ENCODE measurements at places on chromosomes 1 and 21.

- DNase-seq = no peak
Measured at GRCh38 chr1:54985556-54985955, 5.1 kb downstream of the TMEM61 start.

- peak; percentile 77 for DNase-seq
Measured at GRCh38 chr1:108639899-108640560, 20.9 kb downstream of the HENMT1 start.

DNA sequence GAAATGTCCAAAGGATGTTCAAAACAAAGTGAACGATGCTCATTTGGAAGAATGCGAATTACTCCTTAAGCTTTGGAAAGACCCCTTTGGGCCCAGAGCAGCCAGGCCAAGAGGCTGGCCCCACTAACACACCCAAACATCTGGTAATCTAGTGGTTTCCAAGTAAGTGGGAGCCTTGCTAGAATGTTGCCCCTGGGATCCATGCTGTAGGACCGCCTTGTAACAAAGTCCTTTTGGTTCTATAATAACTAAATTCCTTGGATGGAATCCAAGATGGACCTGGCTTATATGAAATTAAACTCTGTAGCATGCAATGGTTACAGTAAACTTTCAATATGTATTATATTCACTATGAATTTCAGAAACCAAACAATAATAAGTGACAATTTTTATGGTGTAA is 25.3 kb downstream of the GPR3 start:
- DNase-seq = no peak

GRCh38 chr1:106568201-106568974 is 488.1 kb upstream of the PRMT6 start:
- no peak for DNase-seq

DNA sequence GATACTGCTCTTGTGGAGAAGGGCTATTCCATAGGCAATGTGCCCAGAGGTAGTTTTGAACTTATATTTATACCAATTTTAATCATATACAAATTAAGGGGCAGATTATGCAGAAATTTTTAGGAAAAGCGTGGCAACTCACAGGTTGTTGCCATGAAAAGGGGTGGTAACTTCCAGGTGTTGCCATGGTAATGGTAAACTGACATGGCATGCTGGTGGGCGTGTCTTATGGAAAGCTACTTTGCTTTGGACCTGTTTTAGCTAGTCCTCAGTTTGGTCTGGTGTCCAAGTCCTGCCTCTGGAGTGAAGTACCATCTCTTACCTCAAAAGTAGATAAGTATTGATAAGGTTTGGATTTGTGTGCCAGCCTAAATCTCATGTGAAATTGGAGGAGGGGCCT is 7.9 kb upstream of the IL23R start:
- peak; percentile 53 for DNase-seq

DNA sequence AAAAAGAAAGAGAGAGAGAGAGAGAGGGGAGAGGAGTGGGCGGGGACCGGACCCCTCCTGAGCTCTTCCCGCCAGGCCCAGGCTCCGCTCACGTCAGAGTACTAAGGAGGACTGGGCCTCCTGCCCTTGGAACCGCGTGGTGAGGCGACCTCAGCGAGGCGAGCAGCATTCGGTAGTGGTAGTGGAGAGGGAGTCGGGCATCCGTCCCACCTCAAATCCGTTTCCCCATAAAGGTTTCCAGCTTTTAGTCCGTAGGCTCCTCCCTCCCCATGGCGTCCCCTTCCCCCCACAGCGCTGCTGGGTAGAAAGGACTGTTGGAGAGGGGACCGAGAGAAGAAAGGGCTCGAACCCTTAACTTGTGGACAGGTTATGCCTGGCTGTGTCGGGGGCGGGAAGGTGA is 124.4 kb upstream of the BARHL2 start:
- no peak for DNase-seq

- DNase-seq = no peak
Measured at GRCh38 chr21:41692185-41692565, 74.7 kb downstream of the RIPK4 start.

DNA sequence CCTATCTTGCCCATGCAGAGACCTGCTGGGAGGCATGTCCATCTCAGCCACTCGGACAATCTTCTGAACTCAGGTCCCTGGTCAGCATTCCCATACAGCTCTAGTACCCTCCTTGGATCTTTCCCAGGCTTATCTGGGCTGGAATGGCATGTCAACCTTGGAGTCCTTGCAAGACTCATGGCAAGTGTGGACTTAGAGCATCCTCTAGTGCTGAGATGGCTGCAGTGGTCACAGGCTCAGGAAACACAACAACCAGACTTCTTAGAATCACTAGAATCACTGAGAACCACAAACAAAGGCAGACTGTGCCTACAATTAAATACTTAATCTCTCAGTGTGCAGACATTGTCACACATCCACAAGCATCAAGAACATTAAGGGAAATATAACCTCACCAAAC is 73.1 kb upstream of the TSHB start:
- DNase-seq = no peak

GRCh38 chr1:167486090-167486824 is 32.1 kb downstream of the CD247 start:
- no peak for DNase-seq

GRCh38 chr1:36790191-36790590 is 244.1 kb downstream of the GRIK3 start:
- DNase-seq = no peak

- peak; percentile 89 for DNase-seq
Measured at GRCh38 chr1:224497714-224498573, 63.3 kb upstream of the WDR26 start.

GRCh38 chr1:1462318-1462966 is 9.1 kb upstream of the ATAD3B start:
- peak; percentile 63 for DNase-seq

DNA sequence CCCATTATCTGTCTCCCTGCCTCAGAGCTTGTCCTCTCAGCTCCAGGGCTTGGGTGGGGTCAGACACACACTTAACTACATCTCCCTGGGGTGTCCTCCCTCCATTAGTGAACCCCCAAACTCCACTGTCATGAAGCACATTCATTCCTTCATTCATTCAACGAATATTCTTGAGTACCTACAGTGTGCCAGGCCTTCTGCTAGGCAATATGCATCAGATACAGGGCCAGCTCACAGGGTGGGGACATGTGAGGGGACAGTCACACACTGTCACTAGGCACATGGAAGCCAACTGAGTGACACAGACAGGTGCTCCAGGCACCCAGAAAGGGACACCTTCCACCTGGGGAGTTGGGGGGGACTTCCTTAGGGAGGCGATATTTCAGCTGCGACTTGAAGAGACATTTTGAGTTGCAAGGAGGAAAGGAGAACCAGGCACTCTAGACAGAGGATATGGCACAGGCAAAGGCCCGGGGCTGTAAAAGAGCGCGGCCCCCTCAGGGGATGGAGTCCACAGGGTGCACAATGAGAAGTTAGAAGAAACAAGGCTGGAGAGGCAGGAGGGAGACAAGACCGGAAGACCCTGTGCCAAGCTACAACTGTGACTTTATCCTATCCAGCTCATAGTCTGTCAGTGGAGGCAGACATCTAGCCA is 8.7 kb upstream of the S100A8 start:
- no peak for DNase-seq

DNA sequence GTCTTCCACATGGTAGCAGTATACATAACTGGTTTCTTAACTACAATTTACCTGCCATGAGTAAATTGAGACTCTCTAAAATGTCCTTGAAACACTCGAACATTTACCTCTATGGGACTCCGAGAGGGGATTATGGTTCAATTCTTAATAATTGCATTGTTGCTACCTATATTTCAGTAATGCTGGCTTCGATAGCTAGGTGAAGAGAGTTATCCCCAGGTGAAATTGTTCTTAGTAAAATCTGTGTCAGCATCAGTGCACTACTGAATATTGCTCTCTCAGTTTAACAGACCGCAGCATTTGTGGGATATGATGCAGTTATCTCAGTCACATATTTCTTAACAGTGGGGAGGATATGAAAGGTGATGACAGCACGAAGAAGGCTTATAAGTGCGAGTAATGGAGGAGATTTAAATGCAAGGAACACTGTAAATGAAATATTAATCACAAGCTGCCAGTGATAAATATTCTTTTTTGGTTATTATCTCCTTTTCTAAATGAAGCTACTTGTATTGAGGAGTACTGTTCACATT is 801.9 kb downstream of the BRINP3 start:
- DNase-seq = no peak
